ENCODE measurements at places on chromosomes 3 and 15.

DNA sequence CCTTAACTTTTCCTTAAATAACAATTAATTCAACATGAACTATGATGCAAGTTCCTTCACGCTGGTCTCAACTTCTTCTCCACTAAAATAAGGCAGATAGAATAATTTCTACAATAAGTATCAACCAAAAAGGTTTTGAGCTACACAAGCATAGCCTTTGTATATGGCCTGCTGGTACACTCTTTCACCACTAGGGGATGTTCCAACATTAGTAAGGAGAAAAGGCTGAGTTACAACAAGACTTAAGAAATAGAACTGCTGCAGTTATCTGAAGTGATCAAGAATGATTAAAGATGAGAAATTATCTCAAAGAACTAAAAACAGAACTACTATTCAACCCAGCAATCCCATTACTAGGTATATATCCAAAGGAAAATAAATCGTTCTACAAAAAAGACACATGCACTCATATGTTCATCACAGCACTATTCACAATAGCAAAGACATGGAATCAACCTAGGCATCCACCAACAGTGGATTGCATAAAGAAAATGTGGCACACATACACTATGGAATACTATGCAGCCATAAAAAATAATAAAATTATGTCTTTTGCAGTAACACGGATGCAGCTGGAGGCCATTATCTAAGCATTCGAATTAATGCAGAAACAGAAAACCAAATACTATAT, 14.4 kb downstream of the ATP13A3 start:
- no peak for DNase-seq

DNA sequence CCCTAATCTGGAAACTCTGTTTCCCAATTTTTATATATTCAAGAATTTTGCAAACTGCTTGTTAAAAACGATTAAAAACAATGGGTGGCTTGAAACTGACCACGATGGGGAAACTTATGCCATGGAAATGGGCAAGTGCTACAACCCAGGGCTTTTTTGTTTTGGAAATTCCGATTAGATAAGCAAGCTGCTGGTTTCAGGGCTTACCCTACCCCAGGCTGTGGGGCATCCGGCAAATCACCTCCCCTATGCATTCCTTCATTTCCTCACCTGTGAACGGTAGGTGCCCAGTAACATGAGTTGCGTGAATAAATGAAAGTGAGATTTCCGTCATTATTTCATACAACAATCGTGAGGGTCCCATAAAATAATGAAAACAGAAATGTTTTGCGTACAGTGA, 34.3 kb downstream of the ST6GAL1 start:
- DNase-seq, result no peak

DNA sequence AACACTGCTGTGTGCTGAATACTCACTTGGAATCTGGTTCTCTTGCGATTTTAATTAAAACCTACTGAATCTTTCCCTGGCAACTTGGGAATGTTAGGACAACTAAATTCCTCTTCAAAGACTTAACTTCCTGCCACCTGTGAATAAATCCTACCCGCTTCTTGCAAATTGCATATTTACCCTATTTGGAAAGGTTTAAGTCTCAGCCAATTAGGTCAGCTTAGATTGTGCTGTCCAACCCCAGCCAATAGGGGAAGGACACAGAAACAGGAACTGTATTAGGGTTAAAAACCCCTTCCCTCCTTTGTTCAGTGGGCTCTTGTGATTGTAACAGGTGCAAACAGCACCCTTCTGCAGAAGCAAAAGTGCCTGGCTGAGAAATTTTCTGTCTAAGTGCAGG, 38.6 kb upstream of the FSTL1 start:
- DNase-seq, result no peak

DNA sequence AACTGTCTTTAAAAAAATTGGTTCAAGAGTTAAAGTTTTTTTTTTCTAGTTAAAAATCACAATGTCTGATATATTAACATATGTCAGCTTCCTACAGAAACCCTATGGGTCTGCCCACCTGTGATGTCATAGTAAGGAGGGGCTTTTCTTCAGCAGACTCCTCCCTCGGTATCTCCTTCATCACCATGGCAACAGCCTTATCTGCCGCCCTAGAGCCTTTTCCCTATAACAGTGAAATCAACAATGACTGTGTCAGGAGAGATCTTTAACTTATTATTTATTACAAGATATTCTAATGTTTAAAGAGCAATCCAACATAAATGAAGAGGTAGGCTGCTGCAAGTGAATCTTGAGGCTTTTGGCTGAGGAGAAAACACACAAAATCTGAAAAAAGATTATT, 138.7 kb downstream of the PEX5L start:
- no peak for DNase-seq

DNA sequence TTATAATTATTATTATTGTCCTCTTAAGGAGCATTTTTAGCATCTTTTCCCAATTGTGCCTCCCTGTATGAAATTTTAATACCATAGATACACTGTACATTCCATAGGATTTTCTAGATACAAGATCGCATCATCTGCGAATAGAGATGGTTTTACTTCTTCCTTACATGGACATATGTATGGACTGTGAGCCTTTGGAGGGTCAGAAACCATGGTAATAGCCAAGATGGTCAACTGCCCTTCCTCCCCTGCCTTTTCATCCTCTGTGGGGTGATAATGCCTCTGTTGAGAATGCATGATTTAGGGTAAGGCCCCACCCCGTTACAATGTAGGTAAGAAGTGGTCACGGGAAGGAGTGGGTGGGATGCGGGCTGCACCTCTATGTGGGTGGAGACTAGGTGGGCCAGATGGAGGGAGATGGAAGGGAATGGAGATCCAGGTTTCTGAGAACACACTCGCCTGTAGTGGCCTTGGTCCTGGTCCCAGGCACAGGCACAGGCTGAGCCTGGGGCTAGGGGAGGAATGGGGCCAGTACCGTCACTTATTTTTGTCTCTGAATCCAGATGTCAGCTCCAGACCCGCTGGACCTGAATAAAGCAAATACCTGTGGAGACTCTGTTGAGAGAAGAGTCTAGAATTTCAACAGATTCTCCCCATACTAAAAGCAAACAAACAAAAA, 31.7 kb downstream of the GOLGA6A start:
- DNase-seq, result no peak

GRCh38 chr15:75640483-75641178, 607 bp upstream of the IMP3 start:
- no peak for DNase-seq

DNA sequence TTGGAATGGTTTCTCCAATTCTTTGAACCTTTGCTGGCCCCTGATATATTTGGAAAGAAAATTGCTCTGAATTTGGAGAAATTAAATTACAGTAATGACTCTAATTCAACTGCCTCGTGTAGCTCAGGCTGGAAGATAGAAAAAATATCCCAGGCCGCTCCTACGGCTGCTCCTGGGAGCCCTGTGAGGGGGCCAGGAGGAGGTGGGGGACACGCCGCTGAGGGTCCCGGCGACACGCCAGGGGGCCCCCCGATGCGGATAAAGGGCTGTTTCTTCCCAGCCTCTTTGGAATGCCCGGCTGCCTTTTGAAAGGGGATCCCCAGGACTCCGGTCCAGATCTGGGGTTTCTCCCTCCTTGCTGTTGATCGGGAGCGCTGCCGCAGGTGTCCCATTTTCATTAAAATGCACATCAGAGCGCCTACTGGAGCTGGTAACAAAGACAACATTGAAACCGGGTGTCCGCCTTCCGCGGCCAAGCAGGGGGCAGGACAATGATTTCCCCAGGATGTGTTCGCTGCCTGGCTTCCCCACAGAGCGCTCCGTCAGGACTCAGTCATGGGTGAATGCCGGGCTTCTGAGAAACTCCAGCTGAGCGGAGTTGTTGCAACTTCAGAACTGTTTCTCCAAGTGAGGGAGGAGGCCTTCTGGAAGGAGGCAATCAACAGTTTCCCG, 200.1 kb upstream of the KBTBD8 start:
- no peak for DNase-seq

- DNase-seq, result no peak
Observed at GRCh38 chr15:91258415-91258759, 158.3 kb downstream of the SV2B start.

DNA sequence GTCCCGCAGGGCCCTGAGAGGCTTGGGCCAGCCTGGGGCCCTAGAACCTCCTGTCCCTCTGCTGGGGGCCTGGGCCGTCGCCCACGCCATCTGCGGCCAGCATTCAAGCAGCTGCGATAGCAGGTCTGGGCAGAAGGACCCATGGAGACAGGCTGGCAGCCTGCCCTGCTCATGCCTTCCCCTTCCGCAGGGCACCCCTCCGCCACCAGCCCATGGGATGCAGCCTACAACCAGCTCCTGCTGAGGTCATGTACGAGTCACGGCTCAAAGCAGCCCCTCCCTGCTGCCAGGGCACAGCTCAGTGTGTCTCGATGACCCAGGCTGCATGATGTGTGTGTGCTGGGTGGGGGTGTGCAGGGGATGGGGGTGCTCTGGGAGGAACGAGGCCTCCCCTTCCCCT, 27.8 kb downstream of the DUSP7 start:
- DNase-seq, result no peak

Data from GM12891 (cell line).